M059J (cell line): ENCODE measurements at places on chromosomes 2 and 18.
A peak's percentile ranks its signal among the peaks of the same experiment; 100 is the strongest.

DNA sequence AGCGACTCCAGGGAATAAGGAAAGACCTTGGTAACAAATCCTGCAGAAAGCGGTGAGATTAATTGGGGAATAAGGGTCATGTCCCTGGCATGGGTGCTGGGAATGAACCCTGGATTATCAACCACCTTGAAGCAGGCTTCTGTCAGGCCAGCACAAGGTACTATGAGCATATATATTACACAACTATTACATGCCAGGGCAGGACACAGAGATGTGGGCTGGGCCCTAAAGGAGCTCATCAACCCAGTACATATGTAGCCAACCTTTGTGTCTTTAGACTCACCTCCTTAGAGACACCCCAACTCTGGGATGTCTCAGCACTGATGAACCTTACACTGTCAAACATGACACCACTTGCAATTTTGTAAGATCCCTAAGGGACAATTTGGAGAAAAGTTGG is 3.4 kb downstream of the SFXN5 start:
- DNase-seq = no peak

- DNase-seq = peak; percentile 4
Observed at GRCh38 chr18:39380186-39380725, 1814.7 kb upstream of the CELF4 start.

- DNase-seq = no peak
Observed at GRCh38 chr18:61471541-61471940, 138.3 kb downstream of the CDH20 start.

- DNase-seq = no peak
Observed at GRCh38 chr2:203476881-203477280, 58.2 kb downstream of the RAPH1 start.

DNA sequence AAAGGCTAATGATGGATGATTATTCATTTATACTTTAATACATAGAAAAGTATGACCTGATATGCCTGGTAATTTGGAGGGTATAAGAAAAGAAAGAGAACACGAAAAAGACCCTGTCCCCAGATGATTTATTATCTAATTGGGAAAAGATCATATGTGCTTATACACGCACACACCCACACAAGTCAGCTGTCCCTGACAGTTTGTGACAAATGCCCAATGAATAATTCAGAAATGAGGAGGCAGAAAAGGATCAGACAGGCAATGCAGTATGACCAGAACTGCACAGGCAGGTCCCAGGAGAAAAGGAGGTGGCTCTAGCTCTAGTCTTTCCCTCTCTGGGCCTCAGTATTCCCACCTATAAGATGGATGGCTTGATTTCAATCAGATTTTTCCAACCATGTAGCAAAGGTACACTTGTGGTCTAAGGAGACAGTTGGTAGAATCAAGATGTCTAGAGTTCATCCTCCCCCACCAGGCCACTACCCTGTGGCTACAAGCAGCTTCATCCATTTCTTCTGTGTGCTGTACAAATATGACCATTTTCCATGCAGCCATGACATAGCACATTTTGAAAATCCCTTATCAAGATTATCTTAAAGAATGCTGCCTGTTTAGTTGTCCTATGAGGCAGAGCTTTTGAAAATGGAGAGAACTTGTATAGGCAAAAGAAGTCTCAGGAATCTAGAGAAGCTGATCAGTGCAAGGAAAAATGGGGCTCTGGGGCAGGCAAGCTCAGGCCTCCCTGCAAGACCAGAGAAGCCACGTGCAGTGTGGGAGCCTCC is 19.7 kb downstream of the CYRIA start:
- DNase-seq = no peak

DNA sequence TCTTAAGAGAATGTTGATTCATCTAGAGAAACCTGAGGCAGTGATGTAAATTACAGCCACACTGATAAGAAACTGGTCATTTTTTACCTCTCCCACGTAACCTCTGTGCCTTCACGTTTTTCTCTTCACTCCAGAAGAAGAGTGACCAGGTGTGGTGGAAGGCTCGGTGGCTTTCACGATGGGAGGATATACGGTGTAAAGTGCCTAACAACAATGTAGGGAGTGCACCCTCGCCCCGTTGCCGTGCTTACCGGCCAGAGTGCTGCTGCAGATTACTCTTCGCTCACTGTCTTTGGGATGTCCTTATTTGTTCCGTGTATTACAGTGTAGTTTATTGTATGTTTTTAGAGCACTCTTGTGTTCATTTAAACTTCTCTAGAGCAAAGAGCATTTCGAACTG is 46.5 kb downstream of the NCK2 start:
- DNase-seq = no peak

- DNase-seq = peak; percentile 28
Observed at GRCh38 chr2:15939854-15940660, at the start of gene MYCN. Gene MYCN (plus strand): TSS chr2:15940550. CDS start chr2:15942065, 1,515 bp downstream.

DNA sequence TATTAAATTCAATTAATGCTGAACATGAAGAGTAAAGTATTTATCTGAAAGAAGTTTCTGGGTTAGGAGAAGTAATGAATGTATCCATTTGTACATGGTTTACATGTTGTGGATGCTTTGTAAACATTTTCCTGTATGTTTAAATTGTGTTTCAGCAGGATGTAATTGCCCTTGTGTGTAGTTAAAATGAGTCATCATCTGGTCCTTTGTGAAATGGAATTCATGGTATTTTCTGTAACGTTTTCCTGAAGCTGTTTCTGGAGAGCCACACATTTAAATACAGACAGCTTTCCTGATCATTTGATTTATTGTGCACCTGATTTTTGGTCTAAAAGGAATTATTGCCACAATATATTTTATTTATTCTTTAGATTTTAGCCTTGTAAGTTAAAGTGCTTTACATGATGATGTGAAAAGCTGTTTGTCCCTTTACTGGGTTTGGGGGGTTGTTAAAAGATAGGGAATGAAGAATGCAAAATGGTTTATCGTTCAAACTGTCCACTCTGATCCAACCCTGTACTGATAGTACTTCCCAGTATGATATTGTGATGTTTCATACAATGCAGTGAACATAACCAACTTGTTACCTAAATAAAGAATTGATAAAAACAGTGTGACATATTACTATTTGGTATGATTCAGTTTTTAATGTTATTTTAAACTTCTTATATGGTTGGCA is 41.7 kb upstream of the SLC3A1 start:
- peak; percentile 76 for DNase-seq

- DNase-seq = peak; percentile 65
Observed at GRCh38 chr2:174603280-174603679, 5.7 kb upstream of the WIPF1 start.

DNA sequence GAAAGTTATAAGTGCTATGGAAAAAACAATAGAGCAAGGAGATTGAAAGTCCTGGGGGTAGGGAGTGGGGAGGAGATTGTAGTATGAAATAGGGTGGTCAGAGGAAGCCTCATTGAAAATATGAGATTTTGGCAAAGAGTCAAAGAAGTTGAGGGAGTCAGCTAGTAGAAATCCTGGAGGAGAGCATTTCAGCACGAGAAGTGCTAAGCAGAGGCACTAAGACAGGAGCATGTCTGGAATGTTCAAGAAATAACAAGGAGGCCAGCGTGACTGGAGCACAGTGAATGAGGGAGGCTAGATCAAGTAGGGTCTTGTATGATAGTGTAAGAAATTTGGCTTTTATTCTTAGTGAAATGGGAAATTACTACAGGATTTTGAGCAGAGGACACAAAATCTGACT is 2.1 kb upstream of the TSPYL6 start:
- DNase-seq = no peak

- no peak for DNase-seq
Observed at GRCh38 chr18:24506175-24506574, 45.7 kb downstream of the HRH4 start.

DNA sequence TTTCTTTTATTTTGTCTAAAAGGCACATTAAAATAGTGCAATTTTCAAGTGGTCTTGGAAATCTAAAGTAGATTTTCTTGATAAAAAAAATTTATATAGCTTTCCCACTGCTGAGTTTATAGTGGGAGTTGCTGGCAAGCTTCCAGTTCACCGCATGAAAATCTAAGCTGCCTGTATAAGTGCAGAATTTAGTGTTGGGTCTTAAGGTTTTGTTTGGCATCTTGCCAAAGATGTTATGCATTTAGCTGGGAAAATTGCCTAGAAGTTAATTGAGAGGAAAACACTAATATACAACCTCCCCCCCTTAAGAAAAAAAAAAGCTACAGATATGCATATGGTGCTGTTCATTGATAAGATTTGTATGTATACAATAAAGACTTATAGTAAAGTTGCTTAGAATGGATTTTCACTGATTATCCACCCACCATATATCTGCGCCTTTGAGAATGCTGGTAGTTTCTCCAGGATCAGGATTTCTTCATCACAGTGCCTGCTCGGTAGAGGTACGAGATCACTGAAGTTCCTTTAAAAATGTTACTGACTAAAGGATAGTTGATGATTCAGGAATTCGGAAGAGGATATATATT is 803.2 kb upstream of the POU3F3 start:
- no peak for DNase-seq

- no peak for DNase-seq
Observed at GRCh38 chr2:197996583-197996982, 192.2 kb downstream of the PLCL1 start.

GRCh38 chr2:17104454-17104853 is 413.8 kb downstream of the RAD51AP2 start:
- DNase-seq = peak; percentile 11

- no peak for DNase-seq
Observed at GRCh38 chr2:46458763-46459500, 20.4 kb upstream of the TMEM247 start.

GRCh38 chr2:37366773-37367172 is 22.3 kb downstream of the QPCT start:
- DNase-seq = no peak

GRCh38 chr2:206502729-206503128 is 59.4 kb downstream of the ADAM23 start:
- no peak for DNase-seq

- peak; percentile 82 for DNase-seq
Observed at GRCh38 chr18:29651122-29651680, 1391.3 kb downstream of the DSC3 start.

DNA sequence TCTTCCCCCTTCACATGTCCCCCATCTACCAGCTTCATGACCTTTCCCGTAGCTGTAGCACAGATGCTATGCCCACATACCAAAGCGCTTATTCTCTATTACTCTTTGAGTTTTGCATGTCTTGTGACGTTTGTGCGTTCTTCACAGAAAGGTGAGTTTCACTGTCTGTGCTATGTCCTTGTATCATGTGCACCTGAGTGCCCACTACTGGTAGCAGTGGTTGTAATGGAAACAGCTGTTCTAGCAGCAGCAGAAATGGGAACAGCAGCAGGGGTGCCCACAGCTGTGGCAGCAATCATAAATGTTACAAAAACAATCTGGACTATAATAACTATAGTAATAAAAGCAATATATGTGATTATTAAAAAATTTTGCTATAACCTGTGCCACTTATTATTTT is 127.1 kb downstream of the STK39 start:
- DNase-seq = no peak

- DNase-seq = peak; percentile 29
Observed at GRCh38 chr2:232142049-232142448, 180.5 kb downstream of the DIS3L2 start.

GRCh38 chr2:236250909-236251579 is 13.2 kb downstream of the ASB18 start:
- no peak for DNase-seq

- DNase-seq = no peak
Observed at GRCh38 chr2:108940156-108940555, 48.9 kb downstream of the EDAR start.

- no peak for DNase-seq
Observed at GRCh38 chr2:68434981-68435380, 32.1 kb downstream of the FBXO48 start.

DNA sequence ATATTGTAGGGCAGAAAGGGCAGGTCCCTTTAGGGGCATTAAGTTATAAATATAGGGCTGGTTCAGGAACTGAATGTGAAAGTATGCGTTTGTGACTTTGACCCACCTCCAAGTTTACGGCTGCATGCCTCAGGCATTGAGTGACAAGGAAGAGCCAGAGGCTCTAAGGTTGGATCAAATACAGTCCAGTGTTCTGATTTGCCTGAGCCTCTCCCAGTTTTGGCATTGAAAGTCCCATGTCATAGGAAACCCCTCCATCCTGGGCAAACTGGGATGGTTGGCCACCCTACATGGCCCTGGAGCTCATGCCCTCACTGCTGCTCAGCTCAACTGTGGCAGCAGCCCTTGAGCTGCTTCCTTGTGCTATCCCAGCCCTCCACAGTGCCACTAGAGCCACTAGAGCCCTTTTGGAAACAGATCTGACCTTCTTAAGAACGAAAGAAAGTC is 29.9 kb downstream of the HK2 start:
- peak; percentile 40 for DNase-seq

GRCh38 chr2:235833971-235834620 is 334.1 kb downstream of the GBX2 start:
- DNase-seq = no peak

DNA sequence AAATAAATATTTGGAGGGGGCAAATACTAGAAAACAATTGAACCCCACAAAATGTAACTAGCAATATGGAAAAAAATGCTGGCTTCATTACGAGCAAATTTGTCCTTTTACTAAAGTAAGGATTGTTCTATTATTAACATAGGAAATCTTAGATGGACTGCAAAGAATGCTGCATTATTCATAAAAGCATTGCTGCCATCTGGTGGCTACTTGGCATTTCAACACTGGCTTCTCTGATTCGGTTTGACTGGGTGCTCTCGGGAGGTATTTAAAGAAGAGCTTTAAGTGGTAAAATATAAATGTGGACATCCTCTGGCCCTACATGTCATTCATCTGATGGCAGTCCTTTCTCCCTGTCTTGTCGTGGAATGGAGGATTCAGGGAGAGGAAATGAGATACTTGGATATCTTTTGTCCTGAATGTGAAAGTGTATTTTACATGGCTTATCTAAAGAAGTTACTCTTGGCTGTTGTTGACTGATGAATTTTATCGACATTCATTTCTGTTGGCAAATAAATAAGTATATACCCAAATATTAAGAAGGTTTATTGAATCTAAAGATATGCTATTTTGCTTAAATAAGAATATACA is 130.2 kb downstream of the ARHGAP15 start:
- DNase-seq = peak; percentile 60

DNA sequence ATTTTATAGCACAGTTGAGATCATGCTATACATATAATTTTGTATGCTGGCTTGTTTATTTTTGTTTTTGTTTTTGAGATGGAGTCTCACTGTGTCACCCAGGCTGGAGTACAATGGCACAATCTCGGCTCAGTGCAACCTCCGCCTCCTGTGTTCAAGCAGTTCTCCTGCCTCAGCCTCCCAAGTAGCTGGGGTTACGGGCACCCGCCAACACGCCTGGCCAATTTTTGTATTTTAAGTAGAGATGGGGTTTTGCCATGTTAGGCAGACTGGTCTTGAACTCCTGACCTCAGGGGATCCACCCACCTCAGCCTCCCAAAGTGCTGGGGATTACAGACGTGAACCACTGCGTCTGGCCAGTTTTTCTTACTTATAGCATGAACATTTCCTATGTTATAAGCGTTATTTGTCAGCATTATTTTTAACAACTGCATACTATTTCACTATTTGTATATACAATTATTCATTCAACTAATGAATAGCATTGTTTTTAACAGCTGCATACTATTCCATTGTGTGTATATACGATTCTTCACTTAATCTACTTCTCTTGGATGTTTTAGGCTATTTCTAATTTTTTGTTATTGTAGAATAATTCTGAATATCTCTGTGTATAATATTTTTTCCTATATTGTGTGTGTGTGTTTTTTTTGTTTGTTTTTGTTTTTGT is 3.5 kb downstream of the EHD3 start:
- DNase-seq = no peak

GRCh38 chr2:144452169-144452988 is 67.5 kb downstream of the ZEB2 start:
- DNase-seq = peak; percentile 34

- no peak for DNase-seq
Observed at GRCh38 chr18:40606996-40607395, 1348.0 kb upstream of the PIK3C3 start.
